Stimulated activated CD4-positive, alpha-beta T cell treated with anti-CD3 and anti-CD28 coated beads, Interleukin-1b, Interleukin-23, amount 100 ng/mL, for 1 hour (primary cell): ENCODE measurements at places on chromosomes 12 and 14.

DNA sequence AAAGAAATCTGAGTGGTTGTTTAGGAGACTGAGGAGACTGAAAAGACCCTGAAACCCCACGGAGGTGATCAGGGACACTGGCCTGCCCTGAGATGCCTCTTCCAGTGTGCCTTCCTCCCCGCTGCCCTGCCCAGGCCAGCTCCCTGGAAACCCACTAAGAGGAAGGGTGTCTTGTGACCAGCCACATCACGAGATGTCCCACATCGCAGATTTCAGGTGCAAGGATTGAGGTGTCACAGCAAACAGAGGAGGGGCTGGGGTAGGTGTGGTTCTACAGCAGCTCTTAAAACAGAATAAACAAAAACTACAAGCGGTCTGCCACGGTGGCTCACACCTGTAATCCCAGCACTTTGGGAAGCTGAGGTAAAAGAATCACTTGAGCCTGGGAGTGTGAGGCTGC is 184.3 kb upstream of the C14orf180 start:
- DNase-seq = no peak

DNA sequence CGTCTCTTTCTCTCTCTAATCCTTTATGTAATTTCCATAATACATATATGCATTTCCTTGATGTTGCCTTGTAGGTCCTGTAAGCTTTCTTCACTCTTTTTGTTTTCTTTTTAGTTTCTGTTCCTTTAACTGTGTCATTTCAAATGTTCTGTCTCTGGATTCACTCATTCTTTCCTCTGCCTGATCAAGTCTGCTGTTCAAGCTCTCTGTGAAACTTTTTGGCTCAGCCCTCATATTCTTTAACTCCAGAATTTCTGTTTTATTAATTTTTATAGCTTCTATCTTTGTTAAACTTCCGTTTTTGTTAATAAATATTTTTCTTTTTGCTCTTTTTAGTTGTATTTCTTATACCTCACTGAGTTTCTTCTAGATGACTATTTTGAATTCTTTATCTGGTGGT is 321.3 kb upstream of the LMO3 start:
- DNase-seq = no peak

GRCh38 chr12:32455607-32456071 is 56.3 kb downstream of the FGD4 start:
- no peak for DNase-seq

DNA sequence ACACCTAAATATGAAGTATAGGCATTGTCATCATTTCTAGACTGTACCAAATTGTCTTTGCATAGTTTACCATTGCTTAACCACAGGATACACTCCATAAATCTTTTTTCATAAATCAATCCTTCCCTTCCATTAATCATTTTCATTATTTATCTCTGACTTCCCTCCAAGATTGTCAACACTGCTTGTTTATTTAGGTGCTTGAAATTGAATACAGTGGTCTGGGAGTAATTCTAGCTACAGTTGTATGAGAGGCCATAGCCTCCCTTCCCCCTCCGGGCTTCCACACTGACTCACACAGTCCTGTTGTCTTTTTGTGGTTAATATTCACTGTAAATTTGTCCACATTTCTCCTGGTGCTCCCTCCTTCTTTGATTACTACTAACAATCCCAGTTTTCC is 114.2 kb upstream of the ARID2 start:
- DNase-seq = no peak

- DNase-seq = no peak
Observed at GRCh38 chr14:75294649-75295033, 16.0 kb downstream of the FOS start.

DNA sequence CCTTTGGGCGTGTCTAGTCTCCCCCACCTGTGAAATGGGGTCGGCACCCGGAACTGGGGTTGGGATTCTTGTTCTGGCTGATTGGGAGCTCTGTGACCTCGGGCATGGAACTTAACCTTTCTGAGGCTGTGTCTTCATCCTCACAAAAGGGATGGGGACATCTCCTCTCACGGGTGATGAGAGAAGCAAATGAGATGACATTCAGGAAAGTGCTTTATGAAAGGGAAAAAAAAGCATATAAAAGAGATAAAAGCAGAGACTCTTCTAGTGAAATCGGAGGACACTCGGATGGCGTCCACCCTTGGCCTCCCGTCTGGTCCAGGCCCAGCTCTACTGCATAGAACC is 98.9 kb downstream of the LRRC74A start:
- DNase-seq = no peak

DNA sequence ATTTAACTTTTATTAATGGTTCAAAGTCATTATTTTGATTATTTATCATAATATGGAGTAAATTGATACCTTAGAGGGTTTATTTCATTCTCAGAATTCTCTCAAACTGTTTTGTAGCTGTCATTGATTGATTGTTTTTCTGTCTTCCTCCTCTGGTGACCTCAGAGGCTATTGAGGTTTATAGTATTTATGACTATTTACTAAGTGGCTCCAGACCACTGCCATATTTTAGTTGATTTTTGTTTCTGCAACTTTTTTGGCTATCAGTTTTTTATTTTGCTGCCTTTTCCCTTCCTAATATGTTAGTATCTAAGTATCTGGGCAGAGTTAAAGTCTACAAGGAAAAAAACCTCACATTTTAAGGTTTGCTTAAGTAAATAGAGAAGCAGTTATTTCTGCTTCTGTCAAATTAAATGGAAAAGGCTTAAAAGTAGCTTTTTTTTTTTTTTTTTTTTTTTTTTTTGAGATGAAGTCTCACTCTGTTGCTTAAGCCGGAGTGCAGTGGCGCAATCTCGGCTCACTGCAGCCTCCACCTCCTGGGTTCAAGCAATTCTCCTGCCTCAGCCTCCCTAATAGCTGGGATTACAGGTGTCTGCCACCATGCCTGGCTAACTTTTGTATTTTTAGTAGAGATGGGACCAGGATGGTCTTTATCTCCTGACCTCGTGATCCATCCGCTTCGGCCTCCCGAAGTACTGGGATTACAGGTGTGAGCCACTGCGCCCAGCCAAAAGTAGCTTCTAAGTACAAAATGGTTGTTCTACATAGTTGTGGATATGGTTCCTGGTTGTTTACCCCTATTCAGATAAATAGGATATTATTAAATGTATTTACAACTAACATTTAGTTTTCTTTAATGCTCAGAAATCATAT is 8.2 kb downstream of the MDM2 start:
- no peak for DNase-seq

- DNase-seq = no peak
Observed at GRCh38 chr12:1351926-1352325, 242.5 kb downstream of the FBXL14 start.
